ENCODE measurements at places on chromosomes 3 and 15.

- no peak for DNase-seq
Measured at GRCh38 chr15:40061212-40061901, 22.4 kb upstream of the SRP14 start.

DNA sequence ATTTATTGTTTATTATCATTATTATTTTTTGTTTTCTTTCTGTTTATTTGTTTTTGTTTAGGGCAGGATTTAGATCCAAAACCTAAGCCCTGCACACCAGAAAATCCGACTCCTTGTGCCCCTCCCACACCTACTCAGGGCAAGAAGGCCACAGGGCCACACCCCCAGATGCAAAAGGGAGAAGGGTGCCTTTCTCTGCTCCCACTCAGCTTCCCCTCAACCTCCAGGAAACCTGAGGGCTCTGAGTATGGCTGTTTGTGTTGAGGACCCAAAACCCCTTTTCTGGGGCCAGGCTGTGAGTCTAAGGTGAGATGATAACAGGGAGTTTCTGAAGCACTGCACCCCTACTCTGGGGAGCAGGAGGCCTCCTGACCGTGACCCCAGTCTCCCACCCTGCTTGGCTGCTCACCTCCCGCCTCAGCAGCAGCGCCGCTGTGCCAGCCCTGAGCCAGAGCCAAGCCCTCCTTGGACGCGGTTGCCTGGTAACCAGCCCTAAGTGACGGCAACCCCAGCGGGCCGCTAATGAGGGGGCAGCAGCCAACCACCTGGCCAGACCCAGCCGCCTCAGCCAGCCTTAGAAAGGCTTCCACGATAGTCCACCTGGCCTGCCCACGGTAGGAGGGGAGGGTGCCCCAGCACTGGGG is 6.4 kb upstream of the C15orf39 start:
- no peak for DNase-seq

DNA sequence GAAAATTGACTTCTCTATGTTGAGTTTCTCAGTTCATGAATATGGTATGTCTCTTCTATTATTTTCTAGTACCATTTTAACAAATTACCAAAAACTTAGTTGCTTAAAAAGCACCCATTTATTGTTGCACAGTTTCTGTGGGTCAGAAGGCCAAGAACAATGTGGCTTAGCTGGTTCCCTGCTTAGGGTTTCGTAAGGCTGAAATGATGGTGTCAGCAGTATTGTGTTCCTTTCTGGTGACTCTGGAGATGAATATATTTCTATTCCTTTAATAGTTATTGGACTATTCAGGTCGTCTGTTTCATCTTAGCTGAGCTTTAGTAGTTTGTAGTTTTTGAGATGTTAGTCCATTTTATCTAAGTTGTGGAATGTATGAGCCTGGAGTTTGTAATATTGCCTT is 44.9 kb downstream of the IL1RAP start:
- no peak for DNase-seq

DNA sequence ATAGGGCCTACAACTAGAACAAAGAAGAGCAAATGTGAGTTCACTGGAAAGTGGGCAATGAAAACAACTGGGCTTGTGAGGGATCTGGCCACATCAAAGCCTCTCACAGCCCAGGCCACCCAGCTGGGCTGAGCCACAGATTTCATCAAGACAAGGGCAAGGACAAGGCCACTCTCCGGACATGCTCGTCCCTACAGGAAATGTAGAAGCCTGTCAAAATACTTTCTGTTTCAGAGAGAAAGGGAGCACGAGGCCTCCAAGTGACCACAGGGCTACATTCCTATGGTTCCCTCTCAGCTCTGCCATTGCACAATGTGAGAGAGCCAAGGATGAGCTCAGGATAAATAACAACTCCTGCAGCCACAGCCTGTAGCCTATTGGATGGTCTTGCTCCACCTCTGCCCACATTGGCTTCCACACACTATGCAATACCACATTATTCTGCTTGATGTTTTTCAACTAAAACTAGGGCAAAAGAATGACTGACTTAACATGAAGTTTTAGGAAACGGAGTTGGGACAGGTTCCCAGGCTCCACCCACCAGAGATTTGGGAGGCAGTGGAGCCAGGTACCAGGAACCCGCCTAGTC is 12.1 kb downstream of the TBC1D2B start:
- peak; percentile 88 for DNase-seq

DNA sequence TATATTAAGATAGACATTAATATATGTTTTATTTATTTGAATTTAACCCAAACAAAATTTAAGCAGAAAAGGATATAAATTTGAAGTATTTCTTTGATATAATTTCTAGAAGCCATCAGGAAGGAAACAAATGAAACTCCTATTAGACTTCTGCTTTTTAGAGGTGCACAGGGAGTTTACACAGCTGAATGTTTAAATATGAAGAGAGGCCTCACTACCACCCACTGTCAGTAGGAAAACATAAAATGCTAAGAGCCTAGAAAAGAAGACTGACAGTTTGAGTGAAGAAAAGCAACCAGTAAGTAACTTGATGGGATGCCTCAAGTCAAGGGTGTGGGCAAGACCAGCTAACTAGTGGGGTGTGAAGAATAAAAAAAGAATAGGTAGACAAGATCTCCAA is 19.7 kb downstream of the PLSCR2 start:
- no peak for DNase-seq

GRCh38 chr15:68224108-68224507 is 5.4 kb downstream of the CLN6 start:
- DNase-seq = no peak

DNA sequence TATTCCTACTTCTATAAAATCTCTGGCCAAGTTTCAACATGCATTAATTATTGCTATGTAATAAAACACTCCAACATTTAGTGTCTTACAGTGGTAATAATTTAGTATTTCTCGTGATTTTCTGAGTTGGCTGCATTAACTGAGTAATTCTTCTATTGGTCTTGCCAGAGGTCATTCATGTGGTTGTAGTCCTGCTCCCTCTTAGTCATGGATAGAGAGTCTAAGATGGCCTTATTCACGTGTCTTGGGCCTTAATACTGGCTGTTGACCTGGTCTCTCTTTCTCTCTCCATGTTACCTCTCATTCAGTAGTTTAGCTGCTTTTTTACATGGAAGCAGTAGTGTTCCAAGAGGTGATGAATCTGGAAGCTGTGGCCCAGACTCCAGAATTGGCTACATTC is 140.1 kb upstream of the ZBTB20 start:
- DNase-seq = no peak

DNA sequence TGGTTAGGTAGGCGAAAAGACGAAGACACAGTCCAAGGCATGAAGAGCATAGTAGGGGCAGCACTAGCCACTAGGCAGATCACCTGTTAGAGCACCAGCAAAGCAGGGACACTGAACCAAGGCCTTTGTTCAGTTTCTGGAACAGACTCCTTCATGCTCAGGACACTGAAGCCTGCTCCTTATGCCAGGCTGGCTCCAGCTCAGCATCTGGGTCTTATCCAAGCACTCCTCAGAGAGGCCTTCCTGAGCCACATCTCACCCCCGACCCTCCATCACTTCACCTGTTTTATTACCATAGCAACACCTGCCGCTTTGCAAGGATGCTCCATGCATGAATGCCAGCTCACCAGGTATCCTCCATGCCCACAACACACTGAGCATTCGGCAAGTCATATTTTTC is 206.3 kb upstream of the CHRNA7 start:
- DNase-seq = no peak

- no peak for DNase-seq
Measured at GRCh38 chr3:139772539-139773500, 95.0 kb upstream of the NMNAT3 start.

DNA sequence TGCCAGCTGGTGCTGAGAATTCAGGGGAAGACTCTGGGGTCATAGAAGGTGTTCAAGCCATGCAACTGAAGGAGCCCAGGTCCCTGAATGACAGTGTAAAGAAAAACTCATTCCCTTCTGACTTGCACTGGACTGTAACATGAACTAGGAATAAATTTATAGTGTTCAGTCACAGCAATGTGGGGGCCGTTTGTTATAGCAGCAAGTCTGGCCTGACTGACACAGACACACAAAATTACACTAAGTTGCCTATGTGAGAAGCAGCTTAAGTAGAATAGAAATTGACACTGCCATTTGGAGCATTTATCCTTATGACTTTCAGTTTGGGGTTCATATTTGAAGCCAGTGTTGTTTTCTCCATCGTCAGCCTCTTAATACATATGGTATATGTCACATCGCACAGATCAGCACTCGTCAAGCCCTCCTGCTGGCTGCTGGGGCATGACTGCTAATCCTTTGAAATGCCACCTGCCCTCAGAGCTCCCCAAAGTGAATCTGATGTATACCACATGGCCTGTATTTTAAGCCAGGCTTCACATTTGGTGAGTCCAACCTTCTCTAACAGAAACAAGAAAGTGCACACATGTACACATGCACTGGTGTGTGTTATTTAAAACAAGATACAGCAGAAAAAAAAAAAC is 17.1 kb upstream of the HEG1 start:
- DNase-seq = no peak

- no peak for DNase-seq
Measured at GRCh38 chr15:92294759-92295158, 98.9 kb upstream of the ST8SIA2 start.

DNA sequence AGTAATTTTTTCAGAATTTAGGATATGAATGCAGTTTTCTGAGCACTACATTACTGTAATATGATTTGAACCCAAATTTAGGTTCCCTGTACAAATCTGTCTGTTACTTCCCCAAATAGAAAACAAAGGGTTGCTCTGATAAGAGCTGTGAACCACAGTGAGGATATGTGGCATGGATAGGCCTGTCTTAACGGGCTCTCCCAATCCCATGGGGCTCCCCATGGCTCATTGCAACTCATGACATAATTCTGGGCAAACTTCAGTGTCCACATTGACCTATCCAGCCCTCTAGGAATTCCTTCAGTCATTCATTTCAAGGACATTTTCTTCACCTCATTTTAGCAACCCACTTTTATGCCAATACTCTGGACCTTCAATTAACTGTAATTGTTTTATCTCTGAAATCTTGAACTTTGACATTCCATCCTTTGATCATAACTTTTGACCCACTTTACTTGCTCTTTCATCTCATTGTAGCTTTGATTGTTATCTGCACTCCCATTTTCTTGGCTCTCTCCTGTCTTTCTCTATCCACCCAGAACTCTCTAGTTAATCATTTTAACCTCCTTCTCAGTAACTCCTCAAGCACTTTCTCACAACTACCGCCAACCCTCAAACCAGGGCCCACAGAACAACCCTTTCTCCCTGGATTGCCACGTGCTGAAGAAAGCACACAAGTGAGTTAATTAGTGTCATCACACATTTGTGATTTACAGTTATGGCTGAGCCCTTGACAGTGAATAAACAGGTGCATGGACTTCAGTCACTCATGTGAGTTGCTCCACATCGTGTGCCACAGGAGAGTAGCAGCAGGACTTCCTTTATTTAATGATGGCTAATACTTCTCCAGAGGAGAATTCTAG is 94.9 kb upstream of the AADACL2 start:
- DNase-seq = no peak

DNA sequence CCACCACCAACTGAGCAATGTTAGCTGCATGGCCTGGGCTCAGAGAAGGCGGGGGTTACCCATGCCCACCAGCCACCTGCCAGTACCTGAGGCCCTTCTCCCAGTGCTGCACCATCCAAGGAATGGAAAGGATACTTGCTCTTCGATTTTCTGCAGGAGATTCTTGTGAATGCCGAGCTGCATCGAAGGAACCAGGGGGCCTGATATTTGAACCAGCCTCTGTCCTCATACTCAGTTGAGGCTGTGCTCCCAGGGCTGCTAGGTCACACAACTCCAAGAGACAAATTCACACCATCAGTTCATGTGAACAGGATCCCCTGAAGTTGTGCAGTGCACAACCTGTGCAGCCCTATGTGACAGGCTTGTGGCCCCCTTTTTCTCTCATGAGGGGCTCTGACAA is 18.0 kb downstream of the PLA2G4F start:
- peak; percentile 43 for DNase-seq

GRCh38 chr3:107523289-107523538 is 452 bp downstream of the BBX start:
- DNase-seq = no peak

DNA sequence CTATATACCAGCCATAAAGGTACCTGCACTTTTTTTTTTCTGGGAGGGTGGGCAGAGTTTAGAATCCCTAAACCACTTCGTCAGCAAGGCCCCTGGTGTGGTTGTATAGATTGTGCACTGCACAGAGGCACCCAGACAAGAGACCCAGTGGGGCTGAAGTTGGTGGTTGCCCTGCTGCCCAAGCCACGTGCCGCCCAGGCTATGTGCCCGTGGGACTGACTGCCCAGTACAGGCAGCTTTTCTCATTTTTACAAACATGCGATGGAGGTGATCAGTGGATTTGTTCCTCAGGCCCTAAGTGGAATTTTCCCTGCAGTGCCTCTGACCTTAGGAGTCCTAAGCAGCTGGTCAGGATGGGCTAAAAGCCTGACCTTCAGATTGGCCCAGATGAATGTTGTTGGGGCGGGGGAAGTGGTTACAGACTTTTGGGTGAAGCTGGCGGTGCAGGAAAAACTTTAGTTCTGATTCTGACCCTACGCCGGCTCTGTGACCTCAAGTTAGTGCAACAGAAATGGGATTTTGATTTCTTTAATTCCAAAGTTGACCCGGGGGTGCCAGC is 34.9 kb upstream of the LIMD1 start:
- DNase-seq = no peak

GRCh38 chr3:54859184-54859583 is 68.7 kb downstream of the LRTM1 start:
- no peak for DNase-seq

GRCh38 chr15:100703032-100703578 is 100.7 kb downstream of the ASB7 start:
- DNase-seq = peak; percentile 8

GRCh38 chr3:122927726-122928125 is 99.8 kb downstream of the SEMA5B start:
- peak; percentile 63 for DNase-seq

GRCh38 chr3:112095731-112096130 is 9.5 kb downstream of the C3orf52 start:
- no peak for DNase-seq

GRCh38 chr3:7504886-7505775 is 644.2 kb downstream of the GRM7 start:
- no peak for DNase-seq

DNA sequence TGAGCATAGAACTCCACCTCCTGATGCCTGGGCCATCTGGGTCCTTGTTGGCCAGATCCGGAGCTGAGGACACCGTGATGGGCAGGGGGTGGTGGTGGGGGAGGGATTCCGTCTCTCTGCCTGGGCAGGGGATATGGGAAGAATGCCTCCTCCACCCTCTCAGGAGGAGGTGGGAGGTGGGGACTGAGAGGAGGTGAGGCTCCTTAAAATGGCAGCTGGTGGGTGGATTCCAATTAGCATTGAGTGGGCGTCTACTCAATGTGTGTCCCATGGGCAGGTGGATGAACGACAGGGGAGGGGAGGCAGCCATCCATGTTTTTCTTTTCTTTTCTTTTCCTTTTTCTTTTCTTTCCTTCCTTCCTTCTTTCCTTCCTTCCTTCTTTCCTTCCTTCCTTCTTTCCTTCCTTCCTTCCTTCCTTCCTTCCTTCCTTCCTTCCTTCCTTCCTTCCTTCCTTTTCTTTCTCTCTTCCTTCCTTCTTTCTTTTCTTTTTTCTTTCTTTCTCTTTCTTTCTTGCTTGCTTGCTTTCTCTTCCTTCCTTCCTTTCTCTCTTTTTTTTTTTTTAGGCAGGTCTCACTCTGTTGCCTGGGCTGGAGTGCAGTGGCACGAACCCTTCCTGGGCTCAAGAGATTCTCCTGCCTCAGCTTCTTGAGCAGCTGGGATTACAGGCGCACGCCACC is 5.0 kb downstream of the SLC28A1 start:
- DNase-seq = no peak
